Tongue (tissue), 3 donors: ENCODE measurements at places on chromosomes 7 and 10. TPM values are rescaled to one million over a fixed set of nuclear protein-coding genes. Genes with fewer than 3 reads are reported as not detected.

- DNase-seq: no peak
Measured at GRCh38 chr7:91355695-91356435, 91.6 kb downstream of the FZD1 start.

GRCh38 chr7:124085179-124085578 lies 52.3 kb upstream of the TMEM229A start:
- peak; percentile 68 for DNase-seq

GRCh38 chr7:128939861-128940410 lies 2.2 kb downstream of the IRF5 start:
- no peak for DNase-seq

Gene ZNF503
- 12.6 TPM for total RNA-seq

DNA sequence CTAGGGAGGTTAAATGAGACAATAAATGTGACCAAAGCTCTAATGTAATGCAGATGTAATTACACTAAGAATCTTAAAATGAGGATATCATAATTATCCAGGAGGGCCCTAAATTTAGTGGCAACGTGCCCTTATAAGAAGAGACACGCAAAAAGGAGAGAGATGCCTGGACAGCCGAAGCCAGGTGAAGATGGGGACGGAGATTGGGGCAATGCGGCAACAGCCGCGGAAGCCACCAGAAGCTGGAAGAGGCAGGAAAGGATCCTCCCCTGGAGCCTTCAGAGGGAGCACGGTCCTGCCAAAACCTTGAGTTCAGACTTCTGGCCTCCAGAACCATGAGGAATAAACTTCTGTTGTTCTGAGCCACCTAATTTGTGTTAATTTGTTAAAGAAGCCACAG lies 25.3 kb upstream of the C10orf71 start:
- DNase-seq: no peak

Gene DOCK4
- total RNA-seq: 34.9 TPM
